ENCODE measurements at places on chromosomes 4 and X.

GRCh38 chr4:113620032-113620431 is 141.5 kb downstream of the CAMK2D start:
- no peak for DNase-seq

DNA sequence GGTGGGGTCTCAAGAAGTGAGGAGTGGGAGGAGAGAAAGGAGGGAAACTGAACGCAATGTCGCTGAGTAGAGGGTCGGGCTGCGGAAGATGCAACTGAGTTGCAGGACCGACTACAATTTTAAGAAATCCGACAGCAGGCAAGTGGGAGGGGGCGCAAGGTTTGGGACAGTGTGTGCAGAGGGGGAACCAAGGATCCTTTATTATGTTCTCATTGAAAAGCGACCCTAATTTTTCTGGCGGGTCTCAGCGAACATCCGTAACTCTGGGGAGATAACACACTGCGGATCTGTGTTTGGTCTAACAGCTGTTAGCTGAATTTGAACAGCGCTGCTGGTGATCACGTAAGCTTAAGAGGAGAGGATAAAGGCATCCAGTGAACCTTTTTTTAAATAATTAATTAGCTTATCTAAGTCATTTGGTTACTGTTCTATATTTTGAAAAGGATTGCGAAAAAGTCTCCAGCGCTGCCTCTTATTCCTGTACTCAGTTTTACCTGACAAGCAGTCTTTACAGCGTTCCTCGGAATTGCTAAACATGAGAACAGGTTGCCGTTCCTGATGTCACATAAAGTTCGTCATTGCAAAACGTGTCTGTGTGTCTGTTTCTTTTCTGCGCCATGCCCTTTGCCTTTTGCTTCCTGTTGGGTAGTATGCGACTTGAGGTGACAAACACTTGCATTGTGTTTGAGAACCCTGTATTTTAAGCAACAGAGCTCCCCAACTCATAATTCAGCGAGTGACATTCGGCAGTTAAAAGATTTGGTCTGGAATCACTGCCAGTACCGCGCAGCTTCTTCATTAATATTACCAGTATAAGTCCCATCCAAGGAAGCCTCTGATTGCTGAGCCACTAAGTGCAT is 1.3 kb downstream of the HTR2C start:
- no peak for DNase-seq

- DNase-seq, result no peak
Observed at GRCh38 chr4:2305766-2306501, 44.0 kb upstream of the MXD4 start.

GRCh38 chrX:72097098-72097497 is 34.6 kb downstream of the RTL5 start:
- DNase-seq, result no peak

GRCh38 chr4:13007802-13008470 is 476.2 kb downstream of the RAB28 start:
- no peak for DNase-seq

- no peak for DNase-seq
Observed at GRCh38 chr4:74181219-74181618, 23.3 kb downstream of the MTHFD2L start.

DNA sequence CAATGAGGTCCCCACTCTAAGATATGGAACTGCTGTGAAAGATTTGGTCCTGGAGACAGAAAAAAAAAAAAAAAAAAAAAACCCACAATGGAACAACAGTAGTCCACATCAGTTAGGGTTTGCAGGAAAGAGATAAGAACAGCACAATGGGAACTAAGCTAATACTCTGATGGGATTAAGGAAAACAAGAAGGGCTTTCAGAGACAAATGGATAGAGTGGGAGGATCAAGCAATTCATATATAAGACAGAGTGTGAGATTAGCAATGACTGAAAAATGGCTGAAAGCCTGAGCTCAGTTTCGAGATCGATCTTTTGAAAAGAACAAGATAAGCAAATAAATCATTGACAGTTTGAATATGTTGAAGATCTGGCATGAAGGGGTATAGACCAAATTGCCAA is 188.4 kb upstream of the TRPC5 start:
- no peak for DNase-seq

DNA sequence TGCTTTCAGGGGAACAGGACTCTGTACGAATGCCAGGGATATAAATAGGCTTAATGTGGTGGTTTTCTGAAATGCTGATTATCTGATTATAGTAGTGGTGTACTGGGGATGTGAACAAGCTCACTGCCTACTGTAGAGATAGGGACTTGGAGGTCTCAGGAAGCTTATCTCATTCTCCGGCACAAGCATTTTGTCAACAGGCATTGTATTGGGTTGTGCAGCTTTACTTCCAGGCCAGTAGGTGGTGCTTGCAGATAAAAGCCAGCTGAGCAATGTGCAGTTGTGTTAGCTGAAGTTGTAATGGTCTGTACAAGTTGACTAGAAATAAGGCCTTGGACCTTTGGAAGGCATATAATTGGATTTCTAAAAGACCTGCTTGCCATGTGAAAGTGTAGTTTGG is 49.5 kb upstream of the TMLHE start:
- no peak for DNase-seq

- DNase-seq, result no peak
Observed at GRCh38 chr4:7885216-7886006, 54.2 kb downstream of the AFAP1 start.

- DNase-seq, result no peak
Observed at GRCh38 chr4:65023081-65023480, 613.8 kb upstream of the TECRL start.

GRCh38 chr4:6917461-6918271 is 8.0 kb downstream of the TBC1D14 start:
- no peak for DNase-seq

Data from T1000 (cell line).